ENCODE measurements at places on chromosomes 3 and 15. TPM values are rescaled to one million over a fixed set of nuclear protein-coding genes. Genes with fewer than 3 reads are reported as not detected.

GPR62 gene
- 0.06 TPM for total RNA-seq

ZNF717 gene
- total RNA-seq, result 9.0 TPM

DNA sequence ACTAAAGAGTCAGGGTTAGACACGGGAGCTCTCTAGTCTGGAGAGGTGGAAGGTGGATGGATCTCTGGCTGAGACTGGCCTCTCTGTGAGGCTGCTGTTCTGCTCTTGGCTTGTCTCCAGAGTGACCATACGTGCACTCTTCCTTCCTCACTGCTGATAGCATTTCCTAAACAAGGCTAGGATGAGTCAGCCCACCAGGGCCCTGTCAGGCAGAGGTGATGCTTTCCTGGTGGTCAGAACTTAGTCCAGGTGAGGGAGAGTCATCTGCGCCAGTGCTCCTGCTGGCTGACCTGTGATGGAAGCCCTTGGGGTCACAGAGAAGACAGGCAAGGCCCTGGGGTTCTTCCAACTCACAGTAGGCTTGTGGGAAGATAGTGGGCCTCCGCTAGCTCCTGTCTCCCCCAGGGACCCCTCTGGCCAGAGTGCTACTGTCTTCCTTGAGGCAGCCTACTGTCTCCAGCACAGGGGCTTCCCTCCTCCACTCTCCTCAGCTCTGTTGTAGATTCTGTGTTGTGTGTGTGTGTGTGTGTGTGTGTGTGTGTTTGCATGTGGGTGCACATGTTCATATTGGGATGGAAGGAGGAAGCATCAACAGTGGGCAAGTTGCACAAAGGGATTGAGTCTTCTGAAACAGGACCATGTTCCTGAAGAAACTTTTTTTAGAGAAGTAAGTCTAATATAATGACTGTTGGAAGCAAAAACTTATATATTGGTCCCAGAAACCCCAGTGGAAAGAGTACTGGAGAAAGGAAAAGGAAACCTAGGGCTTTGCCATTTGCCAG lies 16.5 kb downstream of the ALPK3 start:
- no peak for DNase-seq

DNA sequence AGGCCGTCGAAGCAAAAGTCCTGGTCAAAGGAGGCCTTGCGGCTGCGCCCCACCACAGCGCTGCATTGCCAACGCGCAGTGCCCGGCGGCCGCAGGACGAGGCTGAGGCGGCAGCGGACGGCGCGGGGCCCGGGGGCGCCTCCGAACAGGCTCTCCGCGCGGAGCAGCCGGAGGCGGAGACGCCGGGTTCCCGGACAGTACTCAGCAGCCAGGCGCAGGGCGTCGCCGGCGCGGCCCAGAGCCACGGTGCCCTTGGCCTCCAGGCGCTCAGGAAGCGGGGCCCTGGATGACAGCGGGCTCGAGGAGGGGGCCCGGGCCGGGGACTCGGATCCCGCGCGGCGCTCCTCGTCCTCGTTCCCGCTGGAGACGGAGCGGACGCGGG lies 1.1 kb downstream of the C2CD4B start:
- DNase-seq, result no peak

DNA sequence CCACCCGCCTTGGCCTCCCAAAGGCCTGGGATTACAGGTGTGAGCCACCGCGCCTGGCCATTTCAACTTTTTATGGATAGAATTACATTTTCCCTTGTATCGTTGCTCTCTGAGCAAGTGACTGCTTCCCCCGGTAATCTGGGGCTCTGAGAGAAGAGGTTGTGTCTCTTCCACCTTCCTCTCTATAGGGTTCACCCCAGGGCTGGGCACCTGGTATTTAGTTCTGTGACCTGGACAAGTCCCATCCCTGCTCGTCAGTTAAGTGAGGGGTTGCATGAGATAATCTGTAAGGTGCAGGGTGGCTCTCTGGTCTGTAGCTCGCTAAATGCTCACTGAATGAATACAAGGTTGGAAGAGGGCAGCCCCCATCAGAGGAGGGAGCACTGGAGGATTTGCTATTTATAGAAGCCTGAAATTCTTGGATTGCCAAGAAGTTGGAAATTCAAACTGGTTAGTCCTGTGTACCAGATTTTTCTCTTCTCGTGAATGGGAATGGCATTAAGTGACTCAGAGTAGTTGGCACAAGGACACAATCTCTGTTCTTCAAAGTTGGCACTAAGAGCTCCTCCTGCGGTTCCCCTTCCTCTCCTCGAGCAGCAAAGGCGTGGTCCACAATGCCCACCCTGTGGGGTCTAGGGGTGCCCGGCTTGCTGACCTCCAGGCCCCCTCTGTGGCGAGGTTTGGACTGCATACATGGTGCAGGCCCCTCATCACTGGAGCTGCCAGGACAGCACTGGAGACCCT lies 68.1 kb upstream of the DLG1 start:
- no peak for DNase-seq

LEKR1 gene
- 0.34 TPM for total RNA-seq

DNA sequence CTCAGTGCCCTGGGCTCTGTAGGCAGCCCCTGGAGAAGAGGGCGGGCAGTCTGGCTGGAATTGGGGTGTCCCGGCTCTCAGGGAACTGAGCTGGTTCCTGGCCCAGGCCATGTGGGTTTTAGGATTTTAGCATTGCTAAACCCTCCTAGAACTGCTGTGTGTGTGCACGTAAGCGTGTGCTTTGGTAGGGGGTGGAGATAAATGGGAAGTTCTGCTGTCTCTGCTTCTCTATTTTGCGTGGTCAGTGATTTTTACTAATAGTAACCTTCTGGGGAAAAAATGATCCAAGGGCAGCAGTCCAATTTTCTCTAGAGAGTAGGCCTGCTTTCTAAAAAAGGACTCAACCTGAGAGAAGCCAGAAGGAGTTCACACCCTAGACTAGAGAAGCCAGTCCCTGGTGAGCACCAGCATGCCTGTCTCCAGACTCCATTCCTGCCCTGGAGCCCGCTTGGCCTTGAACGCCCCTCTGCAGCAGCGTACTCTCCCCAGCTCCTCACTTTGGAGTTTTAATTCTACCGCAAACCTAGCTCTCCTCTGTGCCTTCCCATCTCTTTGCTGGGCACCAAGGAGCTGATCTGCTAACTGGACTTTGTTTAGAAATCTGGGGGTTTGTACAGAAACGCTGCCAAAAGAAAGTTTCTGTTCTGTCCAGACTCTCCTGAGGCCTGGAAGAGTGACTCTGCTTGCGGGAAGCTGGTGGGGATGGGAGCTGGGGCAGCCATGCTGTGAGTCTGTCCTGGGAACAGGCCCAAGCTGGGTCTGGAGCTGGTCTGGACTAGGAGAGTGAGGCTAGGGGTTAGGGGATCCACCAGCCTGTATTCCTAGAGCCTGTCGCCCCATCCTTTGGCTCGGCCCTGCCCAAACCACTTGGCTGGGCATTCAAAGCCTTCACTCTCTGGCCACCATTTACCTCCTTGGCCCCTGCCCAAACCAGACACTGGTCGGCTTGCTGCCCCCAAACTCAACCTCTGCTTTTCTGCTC lies 19.7 kb downstream of the CORO2B start:
- no peak for DNase-seq

DNA sequence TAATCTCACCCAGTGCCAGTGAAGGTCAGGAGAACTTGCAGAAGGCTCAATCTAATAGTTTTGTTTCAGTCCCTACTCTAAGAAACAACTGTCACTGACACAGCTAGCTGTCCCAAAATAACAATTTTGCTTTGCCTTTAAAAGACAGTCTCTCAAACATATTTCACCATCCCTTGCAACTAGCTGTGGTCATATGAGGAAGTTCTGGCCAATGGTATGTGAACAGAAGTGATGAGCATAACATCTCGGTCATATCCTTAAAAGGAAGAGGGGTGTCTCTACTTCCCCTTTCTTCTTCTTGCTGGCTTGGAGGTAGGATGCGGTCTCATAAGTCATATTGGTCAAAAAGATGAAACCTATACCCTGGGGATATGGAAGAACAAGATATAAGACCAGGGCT lies 198.1 kb downstream of the NEK10 start:
- DNase-seq, result no peak

TM4SF4 gene
- not detected for total RNA-seq

DNA sequence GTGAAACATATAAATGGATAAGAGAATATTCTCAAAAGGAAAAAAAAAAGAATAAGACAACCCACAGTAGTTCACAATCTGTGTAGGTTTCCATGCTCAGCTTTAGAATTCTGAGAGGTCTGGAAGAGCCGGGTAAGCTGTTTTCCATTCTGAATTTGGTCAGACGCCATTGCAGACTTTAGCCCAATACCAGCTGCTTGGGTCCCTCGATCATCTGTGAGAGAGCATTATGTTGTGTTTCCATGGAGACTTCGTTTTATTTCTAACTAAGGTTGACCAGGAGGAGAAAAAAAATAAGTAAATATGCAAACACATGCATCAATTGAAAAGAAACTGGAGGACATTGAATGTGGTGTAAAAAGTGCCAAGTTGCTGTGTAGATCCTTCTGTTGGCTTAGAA lies 25.5 kb downstream of the KCNAB1 start:
- DNase-seq, result no peak

A4GNT gene
- not detected for total RNA-seq

DNA sequence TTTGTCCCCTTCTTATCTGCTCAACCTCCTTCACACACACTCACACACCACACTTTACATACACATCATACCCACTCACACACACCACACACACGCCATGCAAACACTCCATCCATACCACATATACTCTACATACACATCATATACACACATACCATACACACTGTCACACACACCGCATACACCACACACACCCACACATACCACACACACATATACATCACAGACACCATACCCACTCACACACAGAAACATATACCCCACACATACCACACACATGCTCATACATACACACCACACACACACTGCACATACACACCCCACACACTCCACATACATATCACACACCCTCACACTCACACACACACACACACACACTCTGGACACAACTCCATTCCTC lies 54.3 kb upstream of the ACP3 start:
- no peak for DNase-seq

DNA sequence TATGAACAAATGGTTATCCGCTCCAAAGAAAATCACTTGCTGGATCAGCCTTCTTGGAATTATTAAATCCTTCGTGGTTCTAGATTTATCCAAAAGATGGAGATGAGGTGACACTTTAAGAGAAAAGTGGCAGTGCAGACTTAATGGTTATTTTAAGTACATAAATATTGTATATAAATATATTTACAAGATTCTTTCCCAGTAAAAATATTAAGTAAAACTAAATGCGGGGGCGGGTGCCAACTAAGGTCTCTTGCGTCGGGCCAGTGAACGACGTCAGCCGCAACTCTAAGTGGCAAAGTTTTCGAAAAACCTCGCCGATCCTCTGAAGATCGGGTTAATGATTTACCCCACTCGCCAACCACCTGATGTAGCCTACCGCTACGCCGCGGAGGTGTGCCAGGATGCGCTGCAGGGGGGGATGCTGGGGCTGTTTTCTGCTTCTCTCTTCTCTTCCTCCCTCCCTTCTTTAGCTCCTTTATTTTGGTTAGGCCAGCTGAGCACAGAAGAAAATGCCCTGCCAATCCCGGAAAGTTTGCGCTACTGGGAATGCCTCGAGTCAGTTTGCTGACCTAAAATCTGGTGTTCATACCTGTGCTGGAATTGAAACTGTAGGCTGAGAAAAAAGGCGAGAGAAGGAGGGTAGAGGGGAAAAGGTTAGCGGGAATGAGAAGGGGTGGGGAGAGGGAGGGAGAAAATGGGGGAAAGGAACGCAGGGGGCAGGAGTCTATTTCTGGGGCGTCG lies 7.6 kb upstream of the FOXB1 start:
- DNase-seq, result no peak

- DNase-seq, result no peak
Observed at GRCh38 chr3:157180262-157180661, 20.3 kb upstream of the CCNL1 start.

DNA sequence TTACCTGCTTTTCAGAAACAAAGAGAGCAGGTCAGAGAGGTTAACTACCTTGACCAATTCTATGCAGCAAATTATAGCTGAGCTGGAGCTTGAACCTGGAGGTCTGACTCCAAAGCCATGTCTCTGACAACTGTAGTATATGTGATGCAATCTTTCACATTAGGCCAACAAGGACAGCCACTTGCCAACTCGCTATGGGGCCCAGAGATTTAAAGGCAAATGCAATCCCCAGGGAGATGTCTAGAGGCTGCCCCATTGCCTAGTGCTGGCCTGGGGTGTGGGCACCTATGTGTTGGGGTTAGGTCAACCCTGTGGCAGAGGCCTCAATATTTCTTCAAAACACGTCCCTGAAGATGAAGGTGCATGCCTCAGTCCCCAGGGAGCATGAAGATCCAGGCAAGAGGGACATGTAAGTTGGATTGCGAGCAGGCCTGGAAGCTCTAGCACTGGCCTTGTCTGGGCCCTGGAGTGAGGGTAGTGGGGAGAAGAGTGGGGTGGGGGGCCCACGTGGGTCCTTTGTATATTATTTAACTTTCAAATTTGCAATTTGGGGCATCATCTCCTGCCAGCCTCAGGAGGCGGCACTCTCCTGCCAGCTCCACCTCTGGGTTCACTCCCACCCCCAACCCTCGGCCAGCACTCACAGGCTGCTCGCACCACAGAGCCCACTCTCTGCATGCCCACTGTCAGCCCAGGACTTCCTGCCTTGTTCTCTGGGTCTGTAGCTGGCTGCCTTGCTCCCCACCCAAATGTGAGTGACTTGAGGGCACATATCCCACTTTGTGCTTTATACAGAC lies 64.3 kb downstream of the SLC12A8 start:
- DNase-seq, result no peak

- DNase-seq, result no peak
Observed at GRCh38 chr3:108389372-108389771, 93.0 kb downstream of the HHLA2 start.

GRCh38 chr3:27533261-27533607 lies 49.0 kb upstream of the SLC4A7 start:
- DNase-seq, result no peak

GRCh38 chr15:82999905-83000671 lies 11.4 kb downstream of the C15orf40 start:
- no peak for DNase-seq

DNA sequence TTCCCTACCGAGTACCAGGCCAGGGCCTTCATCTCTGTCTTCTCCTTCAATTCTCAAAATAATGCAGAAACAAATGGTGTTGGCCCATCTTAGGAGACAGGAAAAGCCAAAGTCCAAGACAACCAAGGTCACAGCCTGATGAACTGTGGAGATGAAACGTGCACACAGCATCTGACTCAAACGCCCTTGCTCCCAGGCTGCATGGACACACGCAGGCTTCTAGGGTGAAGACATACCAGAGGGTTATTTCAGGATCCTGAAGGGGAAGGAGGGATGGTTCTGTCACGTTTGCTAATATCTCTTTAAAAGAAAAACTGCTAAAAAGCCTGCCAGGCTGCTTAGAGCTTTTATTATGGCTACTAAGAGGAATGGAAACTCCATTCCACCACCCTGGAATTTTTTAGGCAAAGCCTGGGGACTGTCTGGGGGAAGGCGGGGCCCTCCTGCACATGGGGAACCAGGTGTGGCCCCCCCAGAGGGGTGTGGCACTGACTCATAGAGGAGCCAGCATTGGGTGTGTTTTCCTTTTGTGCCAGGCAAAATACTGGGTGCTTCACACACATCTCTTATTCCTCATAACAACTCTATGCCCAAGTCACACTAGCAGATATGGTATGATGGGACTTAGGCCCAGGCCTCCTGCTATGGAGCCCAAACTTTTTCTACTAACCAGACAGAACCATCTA lies 62.9 kb downstream of the UMPS start:
- DNase-seq, result no peak

- no peak for DNase-seq
Observed at GRCh38 chr3:153704115-153704514, 417.1 kb upstream of the ARHGEF26 start.

IQCF5 gene
- not detected for total RNA-seq

GRCh38 chr3:169278092-169278491 lies 385.4 kb downstream of the MECOM start:
- no peak for DNase-seq

- no peak for DNase-seq
Observed at GRCh38 chr3:86208772-86209171, 782.2 kb downstream of the VGLL3 start.

GRCh38 chr3:131020122-131020693 lies 6.4 kb downstream of the ASTE1 start:
- DNase-seq, result no peak

Measured in glomerular endothelial cell (primary cell).